ENCODE measurements at places on chromosomes 1 and 21.

- no peak for DNase-seq
Measured at GRCh38 chr1:224500796-224501195, 66.2 kb upstream of the WDR26 start.

GRCh38 chr1:19476450-19477190 lies 8.7 kb downstream of the CAPZB start:
- no peak for DNase-seq

- DNase-seq: no peak
Measured at GRCh38 chr1:166730299-166730888, 108.9 kb upstream of the POGK start.

GRCh38 chr1:36359911-36360550 lies 25.7 kb downstream of the STK40 start:
- no peak for DNase-seq

Data from activated CD8-positive, alpha-beta memory T cell treated with anti-CD3 and anti-CD28 coated beads for 4 hours (primary cell).